ENCODE measurements at places on chromosomes 4 and X.

GRCh38 chr4:105345838-105346237, 128.0 kb downstream of the PPA2 start:
- no peak for DNase-seq

GRCh38 chrX:2921193-2921592, 7.9 kb downstream of the ARSD start:
- DNase-seq, result no peak

DNA sequence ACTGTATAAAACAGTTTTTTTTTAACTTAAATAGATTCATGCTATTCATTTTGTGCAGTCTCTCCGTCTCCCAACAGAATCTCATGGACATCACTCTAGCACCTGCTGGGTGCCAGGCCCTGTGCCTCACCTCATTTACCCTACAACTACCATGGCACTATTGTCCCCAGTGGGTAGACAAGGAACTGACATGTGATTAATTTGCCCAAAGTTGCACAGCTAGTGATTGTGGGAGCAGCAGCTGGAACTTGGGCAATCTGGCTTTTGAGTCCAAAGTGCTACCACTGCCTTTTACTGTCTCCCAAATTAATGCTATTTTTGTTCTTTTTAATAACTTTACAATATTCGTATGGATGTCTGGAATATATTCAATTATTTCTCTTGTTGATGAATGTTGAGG, 11.2 kb upstream of the PGRMC2 start:
- DNase-seq, result no peak

DNA sequence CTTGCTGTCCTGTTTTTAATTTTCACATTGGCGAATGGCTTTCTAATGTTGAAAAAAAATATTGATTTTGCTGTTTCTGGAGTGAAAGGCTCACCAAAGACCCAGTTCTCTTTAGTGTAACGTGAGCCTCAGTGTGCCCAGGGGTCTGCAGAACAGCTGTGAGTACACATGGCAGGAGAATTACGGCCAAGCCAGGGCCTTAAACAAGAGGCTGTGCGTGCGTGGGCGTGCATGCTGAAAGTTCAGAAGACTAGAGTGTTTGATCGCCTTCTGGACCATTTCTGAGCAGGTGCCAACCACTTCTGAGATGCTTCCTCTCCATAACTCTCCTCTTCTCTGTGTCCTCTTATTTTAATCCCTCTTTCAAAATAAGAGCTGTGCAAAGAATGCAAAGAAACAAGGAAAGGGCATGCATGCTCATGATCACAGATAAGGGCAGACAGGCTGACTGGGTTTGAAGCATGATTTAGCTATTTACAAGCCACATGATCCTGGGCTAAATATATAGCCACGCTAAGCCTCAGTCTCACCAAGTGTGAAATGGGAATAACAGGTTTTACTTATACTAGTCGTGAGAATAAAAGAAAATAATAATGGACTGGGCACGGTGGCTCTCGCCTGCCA, 9.9 kb downstream of the PHEX start:
- no peak for DNase-seq

GRCh38 chr4:121272526-121272925, 108.3 kb downstream of the QRFPR start:
- DNase-seq, result no peak

DNA sequence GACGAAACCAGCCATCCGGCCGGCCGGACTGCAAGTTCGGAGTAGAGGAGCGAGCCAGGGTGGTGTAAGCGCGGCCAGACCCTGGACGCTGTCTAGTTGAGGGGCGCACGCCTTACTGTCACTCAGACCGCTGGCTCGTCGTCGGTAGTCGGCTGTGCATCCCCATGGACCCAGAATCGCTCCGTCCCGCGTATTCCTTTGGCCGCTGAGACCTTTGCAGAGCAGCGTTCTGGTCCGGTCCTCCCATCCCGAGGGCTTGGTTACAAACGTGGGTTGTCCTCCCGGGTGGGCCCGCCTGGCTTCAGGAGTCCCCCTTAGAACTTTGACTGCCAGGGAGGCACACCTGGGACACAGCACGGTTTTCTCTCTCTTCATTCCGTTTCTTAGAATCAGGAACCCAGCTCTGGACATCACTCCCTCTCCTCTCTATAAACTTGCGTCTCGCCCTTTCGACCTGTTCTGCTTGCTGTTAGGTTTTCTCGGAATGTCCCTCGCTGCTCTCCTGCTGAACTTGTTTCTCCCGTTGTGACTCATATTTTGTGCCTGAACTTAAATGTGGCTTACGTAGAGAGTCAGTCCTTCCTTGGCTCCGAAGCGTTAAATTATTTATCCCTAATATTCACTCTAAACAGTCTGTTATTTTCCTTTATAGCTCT, 672 bp downstream of the PGM2 start:
- no peak for DNase-seq

DNA sequence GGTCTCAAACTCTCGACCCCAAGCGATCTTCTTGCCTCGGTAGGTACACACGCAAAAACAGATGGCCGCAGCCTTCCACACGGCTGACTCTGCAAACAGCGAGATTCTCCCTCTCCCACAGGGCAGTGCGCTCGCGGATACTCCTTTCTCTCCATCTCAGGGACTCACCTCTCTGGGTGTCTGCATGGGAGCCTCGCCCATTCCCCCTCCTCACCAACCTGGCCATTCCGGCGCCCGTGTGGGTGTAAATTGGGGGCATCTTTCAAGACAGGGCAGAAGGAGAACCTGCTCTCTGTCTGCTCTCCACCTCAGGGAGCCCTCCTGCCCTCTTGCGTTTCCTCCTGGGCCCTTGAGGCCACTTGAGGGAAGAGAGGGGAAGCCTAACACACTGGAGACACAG, 4.4 kb downstream of the CTAG2 start:
- no peak for DNase-seq

Data from AG09309 (cell line).